ENCODE measurements at places on chromosomes 11 and 22.
A peak's percentile ranks its signal among the peaks of the same experiment; 100 is the strongest.

- no peak for DNase-seq
These were observed 1.9 kb upstream of the DEPDC7 start for GRCh38 chr11:33013755-33014154.

- no peak for DNase-seq
These were observed 111.5 kb upstream of the E2F8 start for GRCh38 chr11:19352072-19352770.

- no peak for DNase-seq
These were observed 98.9 kb downstream of the MYO18B start for GRCh38 chr22:25840891-25841290.

GRCh38 chr11:116791002-116791812, 472 bp downstream of the APOA5 start:
- DNase-seq: peak; percentile 61

DNA sequence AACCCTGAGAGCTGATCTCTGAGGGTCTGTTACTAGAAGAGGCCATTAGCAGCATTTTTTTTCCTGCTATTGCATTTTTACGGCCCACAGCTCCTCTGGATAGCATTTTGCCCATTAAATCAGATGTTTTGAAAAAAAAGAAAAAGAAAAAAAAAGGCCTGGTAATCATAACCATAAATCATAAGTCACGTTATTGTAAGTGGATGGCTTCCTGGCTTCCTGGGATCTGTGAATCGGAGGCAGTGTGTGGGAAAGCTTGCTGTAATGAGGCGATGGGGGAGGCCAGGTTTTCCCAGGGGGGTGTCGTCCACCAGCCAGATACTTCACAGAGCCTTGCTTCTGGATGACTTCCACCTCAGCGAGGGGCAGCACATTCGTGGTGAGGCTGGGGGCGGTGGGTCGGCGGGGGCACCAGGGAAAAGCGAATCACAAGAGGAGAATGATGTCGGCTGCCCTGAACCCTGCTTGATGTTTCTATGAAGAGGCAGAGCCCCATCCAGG, 106.5 kb upstream of the SYT13 start:
- no peak for DNase-seq

DNA sequence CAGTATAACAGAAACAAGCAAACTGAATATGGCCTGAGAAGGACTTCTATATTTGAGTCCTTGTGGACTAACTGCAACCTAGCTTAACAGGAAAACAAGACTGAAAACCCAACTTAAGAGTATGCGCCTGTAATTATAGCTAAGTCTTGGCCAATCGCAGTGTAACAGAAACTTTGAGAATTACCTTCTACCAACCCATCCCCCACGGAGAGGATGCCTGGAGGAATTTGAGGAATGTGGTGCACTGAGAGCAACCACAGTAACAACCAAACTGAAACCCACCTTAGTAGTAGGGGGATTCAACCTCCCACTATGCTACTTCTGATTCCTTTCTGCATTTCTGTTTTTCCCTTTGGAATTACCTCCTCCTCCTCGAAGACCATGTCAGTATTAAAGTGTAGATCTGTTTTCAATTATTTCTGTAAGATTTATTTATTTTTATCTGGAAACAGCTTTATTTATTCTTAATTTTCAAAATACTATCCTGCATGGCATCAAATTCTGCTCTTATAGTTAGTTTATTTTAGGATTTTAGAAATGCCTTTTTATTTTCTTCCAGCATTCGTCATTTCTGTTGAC, 393.6 kb downstream of the KCNA4 start:
- no peak for DNase-seq

DNA sequence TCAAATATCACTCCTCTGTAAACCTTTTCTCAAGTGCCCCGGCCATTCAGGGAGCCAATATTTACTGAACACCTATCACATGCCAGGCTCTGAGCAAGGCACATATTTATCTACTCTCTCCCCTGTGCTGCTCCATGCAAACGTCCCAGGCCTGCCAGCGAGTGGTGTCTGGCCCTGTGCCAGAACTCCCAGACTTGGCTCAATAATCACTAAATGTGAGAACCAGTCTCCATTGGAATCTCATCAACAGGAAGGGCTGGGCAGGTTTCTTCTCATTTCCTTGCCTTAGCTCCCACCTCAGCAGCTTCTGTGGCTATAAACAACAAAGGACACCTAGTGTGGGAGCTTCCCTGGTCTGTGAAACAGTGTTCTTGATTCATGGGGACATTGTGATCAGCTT, 21.7 kb downstream of the RASSF10 start:
- DNase-seq: no peak

GRCh38 chr11:27248576-27249509, 114.2 kb downstream of the CCDC34 start:
- no peak for DNase-seq

DNA sequence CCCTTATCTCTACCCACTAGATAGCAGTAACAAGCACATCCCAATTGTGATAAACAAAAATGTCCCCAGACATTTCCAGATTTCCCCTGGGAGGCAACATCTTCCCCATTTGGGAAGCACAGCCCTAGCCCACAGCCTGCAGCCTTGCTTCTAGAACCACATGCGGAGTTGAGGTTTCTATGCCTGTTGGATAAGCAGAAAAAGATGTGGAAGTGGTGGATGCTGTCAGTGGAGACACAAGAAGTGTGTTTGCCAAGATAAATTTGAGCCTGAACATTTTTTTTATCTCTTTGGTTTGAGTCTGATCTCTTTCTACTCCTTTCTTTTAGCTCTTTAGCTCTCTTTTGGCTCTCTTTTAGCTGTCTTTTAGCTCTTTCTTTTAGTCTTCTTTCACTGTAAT, 884.5 kb downstream of the NTM start:
- no peak for DNase-seq

- DNase-seq: no peak
These were observed 142.8 kb downstream of the COMMD9 start for GRCh38 chr11:36146437-36146836.

DNA sequence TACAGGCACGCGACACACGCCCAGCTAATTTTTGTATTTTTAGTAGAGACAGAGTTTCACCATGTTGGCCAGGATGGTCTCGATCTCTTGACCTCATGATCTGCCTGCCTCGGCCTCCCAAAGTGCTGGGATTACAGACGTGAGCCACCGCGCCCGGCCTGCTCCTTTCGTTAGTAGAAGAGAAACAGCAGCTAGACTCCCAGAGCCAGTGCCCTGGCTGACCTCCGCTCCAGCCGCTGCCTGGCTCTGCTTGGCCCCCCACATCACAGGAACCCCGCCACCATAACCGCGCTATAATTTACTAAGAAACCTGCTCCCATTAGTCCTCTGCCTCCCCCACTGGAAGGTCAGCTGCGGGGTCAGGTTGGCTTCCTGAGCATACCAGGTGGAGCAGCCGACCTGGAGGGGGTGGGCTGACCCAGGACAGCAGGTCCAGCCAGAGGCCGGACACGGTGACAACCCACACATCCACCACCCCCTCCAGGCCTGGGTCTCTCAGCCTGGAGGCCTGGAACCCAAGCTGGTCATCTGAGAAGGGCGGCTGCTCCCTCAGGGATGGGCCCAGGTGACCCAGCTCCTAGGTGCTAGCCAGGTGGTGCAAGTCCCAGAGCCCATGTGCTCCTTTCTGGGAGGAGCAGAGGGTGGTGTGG, 7.5 kb upstream of the POLDIP3 start:
- no peak for DNase-seq

DNA sequence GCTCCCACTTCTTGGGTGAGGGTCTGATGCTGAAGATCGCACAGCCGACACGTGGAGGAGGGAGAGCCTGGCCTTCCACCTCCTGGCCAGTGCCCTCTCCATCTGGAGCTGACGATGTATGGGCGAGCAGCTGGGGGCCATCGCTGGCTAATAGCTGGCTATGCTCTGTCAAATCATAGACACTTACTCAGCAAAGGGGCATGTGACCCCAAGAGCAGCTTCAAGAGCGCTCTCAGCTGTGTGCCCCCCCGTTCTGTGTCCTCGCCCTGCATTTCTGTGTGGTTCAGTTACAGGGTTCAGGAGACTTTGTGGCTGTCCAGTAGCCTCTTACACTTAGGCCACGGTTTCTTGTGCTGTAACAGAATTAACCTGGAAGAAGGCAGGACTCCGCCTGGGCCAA, 26.4 kb downstream of the FBLN1 start:
- no peak for DNase-seq

DNA sequence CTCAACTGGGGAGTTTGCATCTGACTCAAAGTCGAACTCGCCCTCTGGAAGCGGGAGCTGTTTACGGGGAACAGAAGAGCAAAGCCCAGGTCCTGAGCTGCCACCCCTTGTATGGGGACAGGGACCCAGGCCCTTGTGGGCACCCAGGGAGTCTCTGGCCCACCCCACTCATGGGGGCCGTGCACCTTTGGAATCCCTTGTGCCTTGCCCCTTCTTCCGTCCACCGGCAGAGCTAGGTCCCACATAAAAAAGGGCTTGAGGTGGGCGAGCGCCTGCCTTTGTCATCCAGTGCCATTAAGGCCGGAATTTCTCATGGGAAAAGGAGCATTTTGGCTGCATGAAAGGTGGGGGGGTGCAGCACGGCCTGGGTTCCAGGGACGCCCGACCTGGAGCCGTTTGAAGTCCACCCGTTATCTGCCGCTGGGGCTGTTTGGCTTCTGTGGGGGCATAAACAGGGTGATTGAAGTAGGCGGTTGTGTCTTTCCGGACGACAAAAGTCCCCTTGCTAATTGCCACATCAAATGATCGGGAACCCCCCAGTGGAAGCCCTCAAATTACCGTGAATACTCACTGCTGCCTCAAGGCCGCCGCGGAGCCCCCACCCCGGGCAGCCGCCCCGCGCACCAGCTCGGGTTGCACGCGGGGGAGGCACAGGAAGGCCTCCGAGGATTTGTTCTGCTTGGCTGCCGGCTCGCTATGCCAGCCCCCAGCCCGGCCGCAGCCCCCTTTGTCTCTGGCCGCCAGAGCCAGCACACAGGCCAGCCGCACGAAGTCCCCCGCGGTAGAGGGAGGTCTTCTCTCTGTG, 49.0 kb upstream of the FGF3 start:
- DNase-seq: no peak

GRCh38 chr11:86596861-86597586, 75.4 kb downstream of the ME3 start:
- no peak for DNase-seq

- no peak for DNase-seq
These were observed 162.8 kb downstream of the DSCAML1 start for GRCh38 chr11:117633976-117634755.

GRCh38 chr22:27023591-27023990, 366.2 kb downstream of the MIAT start:
- DNase-seq: no peak

- no peak for DNase-seq
These were observed 14.5 kb downstream of the SERPINH1 start for GRCh38 chr11:75576499-75576918.

DNA sequence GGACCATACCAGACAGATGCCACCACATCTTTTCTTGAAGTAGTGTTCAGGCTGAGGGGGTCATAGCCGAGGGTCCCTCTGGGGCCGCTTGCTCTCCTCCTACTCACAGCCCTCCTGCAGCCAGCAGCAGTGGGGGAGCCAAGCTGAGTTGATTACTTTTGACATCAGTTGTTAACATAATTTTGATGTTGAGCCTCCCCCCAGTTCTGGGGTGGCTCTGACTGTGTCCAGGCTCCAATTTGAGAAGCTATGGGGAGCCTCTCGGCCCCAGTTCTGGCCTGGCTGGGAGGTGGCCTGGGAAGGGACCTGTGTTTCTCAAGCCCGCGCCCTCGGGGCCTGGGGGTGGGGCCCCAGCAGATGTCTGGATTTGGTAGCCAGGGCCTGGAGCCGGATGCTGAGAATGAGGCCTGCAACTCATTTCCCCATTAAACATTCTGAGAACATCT, 47.9 kb downstream of the KCNQ1OT1 start:
- no peak for DNase-seq

DNA sequence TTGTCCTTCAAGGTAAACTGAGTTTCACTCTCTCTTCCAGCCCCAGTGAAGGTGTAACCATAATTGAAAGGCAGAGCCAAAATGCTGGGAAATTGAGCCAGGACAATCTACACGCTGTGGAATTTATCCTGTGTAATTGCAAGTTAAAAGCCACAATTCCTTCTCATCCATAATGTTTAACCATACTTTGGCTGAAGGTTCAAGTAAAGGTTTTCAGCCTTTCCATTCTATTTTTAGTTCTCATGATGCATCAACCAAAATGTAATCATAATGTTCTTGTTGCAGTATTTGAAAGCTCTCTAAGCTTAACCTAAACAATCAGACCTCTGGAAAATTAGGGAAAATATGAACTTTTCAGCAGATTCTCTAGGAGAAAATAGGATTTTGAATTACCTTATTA, 14.0 kb upstream of the ARHGAP42 start:
- no peak for DNase-seq

GRCh38 chr11:45305874-45306623, 19.9 kb upstream of the SYT13 start:
- no peak for DNase-seq

- no peak for DNase-seq
These were observed 353.7 kb downstream of the INSC start for GRCh38 chr11:15468466-15468865.

- DNase-seq: no peak
These were observed 19.2 kb downstream of the POLDIP3 start for GRCh38 chr22:42595434-42595833.

DNA sequence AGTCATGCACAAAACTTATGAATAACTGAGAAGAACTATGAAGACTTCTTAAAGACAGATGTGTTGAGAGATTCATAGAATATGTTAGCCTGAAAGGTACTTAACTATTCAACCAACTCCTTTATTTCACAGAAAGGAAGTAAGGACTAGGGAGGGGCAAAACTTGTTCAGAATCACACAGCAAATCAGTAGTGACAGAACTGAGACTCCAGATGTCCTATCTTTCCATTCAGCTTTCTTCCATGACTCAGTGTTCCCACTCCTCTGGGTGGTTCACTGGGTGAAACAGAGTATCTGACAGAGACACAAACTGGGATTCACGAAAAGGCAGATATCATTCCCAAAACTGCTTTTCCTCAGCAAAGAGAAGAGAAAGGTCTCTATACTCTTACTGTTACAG, 1053.3 kb downstream of the DLG2 start:
- DNase-seq: no peak

DNA sequence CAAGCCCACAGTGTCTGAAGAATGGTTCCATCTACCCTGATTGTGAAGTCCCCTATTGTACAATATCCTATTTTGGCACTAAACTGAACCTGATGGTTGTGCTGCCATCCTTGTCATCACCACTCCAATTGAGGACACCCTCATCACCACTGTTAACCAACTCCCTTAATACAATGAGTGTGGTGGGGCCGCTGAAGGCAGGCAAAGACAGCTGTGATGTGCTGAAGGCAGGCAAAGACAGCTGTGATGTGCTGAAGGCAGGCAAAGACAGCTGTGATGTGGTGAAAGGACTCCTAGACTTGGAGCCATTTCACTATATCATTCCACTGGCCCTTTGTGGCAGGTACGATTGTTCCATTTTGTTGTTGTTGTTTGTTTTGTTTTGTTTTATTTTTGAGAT, 481.6 kb downstream of the SOX6 start:
- DNase-seq: no peak

- DNase-seq: no peak
These were observed 26.5 kb downstream of the MYO7A start for GRCh38 chr11:77154381-77155081.

DNA sequence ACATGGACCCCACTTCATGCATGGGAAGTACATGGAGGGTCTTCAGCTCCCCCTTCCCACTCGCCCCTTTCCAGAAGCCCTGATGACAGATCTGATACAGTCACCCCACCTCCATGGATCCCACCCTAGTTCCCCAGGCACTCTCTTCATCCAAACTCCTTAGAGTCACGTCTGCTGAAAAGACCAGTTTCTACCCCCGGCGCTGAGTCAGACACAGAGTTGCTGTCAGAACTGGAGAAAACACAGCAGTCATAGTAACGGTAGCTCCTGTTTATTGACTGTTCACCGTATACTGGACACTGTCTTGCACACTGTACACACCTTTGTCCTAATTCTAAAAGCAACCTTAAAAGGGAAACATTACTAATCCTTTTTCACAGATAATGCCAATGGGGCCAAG, 29.1 kb downstream of the DRD2 start:
- no peak for DNase-seq

Data from stimulated activated CD4-positive, alpha-beta T cell treated with anti-CD3 and anti-CD28 coated beads, Interleukin-2, amount 100 ng/mL, for 4 hours (primary cell).